Left hindlimb (tissue), 1 donor: ENCODE measurements at places on chromosomes 4 and X.

GRCh38 chr4:33850371-33850902 is 2393.9 kb downstream of the ARAP2 start:
- DNase-seq, result no peak

DNA sequence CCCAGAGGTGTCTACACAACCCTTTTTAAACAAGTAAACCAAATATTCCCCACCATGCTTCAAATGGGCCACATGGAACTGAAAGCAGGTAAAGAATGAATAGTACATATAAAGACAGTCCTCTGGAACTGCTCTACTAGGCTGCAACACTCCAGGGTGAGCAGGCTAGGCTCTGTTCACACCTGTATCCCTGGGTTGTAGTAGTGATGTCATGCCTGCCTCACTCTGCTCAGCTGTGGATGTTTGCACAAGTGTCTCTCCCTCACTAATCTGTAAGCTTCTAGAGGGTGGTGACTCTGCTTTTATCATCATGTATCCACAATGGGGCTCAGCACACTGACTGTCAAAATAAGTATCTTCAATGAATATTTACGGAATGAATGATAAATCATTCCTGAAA is 20.4 kb downstream of the LEF1 start:
- DNase-seq, result no peak

DNA sequence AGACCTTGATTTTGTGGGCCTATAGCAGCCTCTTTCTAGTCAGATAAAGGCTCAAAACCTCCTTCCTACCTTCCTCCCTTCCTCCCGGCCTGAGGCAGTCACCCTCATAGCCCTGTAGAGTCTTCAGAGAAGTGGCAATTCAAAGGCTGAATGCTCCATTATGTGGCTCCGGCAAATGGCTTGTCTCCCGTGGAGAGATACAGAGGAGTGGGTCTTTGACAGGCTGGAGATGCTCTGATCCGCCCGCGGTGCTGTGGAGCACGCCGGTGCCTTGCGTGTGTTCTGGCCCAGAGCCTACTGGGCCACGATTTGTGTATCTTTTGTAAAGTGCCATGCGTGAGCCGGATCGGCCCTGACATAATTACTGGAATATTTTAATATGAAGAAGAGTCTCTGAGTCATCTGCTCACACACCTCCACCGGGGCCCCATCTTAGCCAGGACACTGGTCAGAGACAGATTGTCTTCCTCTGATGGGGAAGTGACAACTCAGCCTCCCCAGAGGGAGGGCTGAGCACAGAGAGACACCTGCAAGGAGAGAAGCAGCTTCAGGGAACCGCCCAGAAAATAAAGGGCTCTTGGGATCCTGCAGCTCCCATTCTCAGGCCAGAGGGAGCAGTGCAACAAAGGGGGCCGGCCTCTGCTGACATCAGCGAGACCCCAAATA is 88.7 kb downstream of the DCTD start:
- no peak for DNase-seq

DNA sequence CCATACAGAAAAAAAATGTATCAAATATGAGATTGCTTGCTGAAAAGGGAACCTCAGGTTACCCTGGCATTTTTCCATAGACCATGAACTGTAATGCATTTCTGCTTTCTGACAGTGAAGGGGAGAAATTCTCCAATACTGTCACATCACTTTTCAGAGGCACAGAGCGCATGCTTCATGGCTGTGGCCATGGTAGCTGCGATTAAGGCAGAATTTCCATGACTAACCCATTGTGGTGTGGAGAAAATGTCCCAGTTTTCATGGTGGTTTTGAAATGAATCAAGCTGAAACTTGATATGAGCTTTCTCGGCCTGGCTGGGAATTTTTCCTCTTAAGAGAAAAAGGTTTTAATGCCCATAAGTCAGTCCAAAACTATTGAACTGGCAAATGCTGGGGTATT is 39.5 kb upstream of the MAP3K15 start:
- DNase-seq, result peak; percentile 44

GRCh38 chrX:56995271-56995994 is at the start of gene SPIN3:
Gene SPIN3, minus strand, starts transcription at chrX:56995541. Its CDS starts 594 bp downstream, at chrX:56994947.
- peak; percentile 85 for DNase-seq

GRCh38 chr4:4735870-4736269 is 123.6 kb upstream of the MSX1 start:
- DNase-seq, result peak; percentile 72

DNA sequence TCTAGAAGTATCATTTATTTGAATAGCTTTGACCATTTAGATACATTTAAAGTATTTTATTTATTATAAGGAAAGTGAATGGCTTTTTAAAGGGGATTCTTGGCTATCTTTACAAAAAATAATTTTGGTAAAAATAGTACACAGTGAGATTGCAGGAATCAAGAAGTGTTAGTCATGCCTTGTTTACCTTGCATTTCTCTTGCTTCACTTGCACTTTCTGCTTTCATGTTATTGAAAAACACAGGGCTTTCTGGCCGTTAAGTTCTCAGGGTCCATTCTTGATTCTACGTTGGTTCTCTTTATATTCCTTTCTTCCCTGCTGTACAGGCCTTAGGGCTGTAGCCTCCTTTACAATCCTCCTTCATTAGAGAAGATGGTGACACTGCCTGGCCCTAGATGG is 21.8 kb upstream of the SEC24D start:
- no peak for DNase-seq

GRCh38 chr4:159051245-159052071 is 51.4 kb upstream of the RAPGEF2 start:
- no peak for DNase-seq

GRCh38 chr4:40940317-40940741 is 190.6 kb downstream of the NSUN7 start:
- peak; percentile 82 for DNase-seq

- no peak for DNase-seq
These were observed 48.3 kb upstream of the CD99 start for GRCh38 chrX:2642791-2643190.

GRCh38 chrX:53050841-53051240 is 2.3 kb downstream of the GPR173 start:
- DNase-seq, result no peak

DNA sequence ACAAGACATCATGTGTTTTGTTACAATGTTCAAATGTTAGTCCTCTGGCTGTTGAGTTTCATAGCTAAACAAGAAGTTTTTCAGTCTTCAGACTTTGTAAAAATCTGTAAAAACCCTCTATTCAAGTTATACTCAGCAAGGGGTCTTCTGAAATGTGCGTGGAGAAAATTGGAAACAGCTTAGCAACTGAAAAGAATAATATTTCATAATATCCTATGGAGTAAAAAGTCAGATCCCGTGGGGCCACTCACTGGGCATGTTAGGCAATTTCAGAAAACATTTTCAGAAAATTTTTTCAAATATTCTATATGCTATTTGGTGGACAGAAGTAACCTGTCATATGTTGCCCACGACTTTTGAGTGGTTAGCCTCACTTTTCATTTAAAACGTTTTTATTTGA is 118.3 kb downstream of the CORIN start:
- no peak for DNase-seq

- DNase-seq, result no peak
These were observed 600.5 kb downstream of the PCDH18 start for GRCh38 chr4:136931781-136932180.

- DNase-seq, result peak; percentile 78
These were observed 15.8 kb downstream of the BCAP31 start for GRCh38 chrX:153708415-153708814.

- no peak for DNase-seq
These were observed 536 bp downstream of the OTUD5 start for GRCh38 chrX:48956728-48957414.

DNA sequence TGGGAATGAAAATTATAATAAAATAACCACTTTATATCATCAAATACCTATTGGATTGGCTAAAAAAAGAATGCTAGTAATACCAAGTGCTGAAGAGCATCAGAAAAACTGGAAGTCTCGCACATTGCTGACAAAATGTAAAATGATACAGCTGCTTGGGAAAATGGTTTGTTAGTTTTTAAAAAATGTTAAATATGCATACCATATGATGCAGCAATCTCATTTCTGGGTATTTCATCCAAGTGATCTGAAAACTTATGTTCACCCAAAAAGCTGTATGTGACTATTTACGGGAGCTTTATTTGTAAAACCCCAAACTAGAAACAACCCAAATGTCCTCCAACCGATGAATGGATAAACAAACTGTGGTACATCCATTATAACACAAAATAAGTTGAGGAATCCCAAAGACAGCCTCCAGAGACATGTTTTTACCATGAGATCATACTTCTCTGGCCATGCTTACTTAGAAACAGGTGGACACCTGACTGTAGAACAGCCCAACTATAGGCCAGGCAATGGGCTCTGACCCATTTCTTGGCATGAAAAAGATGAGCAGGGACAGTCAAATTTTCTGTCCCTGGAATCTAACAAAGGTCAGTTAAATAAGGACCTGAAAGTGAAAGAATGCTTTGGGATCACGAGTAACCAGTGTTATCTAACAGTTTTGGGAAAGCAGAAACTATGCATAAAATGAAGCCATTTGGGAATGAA is 47.5 kb upstream of the FAM120C start:
- DNase-seq, result no peak

DNA sequence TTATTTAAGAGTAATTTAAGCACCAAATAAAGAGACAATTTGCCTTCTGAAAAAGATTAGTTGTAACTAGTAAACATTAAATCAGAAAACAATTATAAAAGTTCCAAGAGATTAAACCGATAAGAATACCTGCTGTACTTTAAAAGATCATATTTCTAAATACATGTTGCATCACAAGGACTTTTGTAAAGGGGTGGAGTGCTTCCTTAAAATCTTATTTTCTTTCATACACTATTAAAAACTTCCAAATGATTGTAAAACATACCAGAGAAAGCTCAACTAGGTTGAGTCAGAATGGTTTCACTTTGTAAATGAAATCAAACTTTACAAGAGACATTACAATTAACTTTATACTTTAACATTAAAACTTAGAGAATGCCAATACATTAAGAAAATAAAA is 41.8 kb downstream of the ACSL4 start:
- no peak for DNase-seq

GRCh38 chr4:121707344-121707743 is 10.6 kb upstream of the ANXA5 start:
- DNase-seq, result no peak

DNA sequence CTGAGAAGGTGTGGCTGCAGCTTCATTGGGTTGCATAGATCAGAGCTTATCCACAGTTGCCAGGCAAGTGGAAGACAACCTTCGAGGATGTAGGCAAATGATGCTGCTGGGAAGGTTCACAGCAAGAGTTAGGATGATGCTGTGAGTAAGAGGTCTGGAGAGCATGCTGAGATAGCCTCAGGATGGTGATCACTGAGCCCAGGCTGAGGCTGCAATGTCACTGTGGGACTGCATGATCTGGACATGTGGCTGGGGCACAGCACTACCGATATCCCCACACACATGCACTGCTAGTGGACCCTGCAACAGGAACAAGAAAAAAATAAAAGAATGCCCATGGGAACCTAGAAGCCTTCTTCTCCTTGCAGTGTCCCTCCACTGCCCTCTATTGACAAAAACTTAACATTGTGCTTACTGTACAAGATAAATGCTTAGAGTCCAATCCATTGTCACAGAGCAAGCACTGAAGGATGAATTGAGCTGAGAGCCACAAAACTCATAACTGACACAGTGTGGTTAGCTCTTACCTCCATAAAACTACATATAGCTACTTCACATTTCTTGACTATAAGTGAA is 105.6 kb downstream of the CNKSR2 start:
- peak; percentile 12 for DNase-seq

DNA sequence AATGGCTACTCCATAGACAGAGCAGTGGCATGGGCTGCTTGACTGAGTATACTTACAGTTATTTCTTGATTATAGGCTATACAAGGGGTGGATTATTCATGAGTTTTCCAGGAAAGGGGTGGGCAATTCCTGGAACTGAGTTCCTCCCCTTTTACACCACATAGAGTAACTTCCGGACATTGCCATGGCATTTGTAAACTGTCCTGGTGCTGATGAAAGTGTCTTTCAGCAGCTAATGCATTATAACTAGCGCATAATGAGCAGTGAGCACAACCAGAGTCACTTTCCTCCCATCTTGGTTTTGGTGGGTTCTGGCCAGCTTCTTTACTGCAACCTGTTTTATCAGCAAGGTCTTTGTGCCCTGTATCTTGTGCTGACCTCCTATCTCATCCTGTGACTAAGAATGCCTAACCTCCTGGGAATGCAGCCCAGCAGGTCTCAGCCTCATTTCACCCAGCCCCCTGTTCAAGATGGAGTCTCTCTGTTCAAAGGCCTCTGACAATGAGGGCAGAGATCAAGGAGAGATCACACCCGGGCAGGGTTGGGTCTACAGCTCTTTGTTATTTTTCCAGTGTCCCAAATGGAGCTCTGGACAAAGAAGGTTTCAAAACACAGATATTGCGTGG is 468.4 kb upstream of the PRKX start:
- DNase-seq, result no peak

DNA sequence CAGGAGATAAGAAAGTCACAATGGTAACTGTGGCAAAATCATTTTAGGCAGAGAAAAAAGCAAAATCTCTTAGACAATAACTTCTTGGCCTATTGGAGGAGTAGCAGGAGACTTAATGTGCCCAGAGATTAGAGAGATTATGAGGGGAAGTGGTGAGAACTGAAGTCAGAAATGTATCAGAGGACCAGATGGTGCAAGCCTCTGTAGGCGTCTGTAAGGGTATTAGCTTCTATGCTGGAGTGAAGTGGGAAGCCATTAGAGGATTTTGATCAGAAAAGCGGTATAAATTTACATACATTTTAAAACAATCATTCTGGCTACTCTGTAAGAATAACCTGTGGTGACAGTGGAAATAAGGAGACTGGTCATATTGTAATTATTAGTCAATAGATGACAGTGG is 236.7 kb downstream of the FAT4 start:
- DNase-seq, result no peak

DNA sequence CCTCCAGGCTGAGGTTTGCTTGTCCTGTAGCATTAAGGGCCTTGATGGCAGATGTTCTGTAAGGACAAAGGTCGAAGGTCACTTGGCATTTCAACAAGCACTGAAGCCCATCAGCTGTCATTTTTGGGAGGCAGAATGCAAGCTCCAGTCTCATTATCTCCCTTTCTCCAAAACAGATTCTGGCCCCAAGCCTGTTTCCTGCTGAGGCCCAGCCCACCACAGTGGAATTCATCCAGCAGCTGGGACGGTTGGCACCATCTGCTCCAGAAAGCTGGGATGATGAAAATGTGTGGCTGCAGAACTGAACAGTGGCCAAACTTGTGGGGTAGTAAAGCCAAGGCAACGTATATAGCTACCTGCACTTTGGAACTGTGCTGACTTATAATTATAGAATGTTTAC is 17.7 kb upstream of the PPEF2 start:
- peak; percentile 48 for DNase-seq

GRCh38 chr4:128517096-128517738 is 229.6 kb upstream of the PGRMC2 start:
- DNase-seq, result no peak

DNA sequence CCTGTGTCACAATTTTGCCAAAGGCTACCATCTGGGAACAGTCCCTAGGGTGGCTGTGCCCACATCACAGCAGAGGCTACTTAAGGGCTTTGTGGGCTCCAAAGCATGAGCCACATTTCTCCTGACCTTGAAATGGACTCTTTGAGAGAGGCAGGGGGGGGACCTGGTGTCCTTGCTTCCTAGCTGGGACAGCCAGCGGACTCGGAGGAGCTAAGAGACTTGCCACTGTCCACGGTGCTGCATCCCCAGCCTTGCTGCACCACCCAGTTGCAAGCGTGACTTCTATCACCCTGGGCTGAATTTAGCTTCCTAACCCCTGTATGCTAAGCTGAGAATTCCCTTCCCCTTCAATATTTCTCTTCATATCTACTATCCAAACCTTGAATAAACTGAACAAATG is 99.0 kb downstream of the PHKA2 start:
- no peak for DNase-seq
